ENCODE measurements at places on chromosomes 4 and X.

GRCh38 chr4:139171876-139172691 lies 4.9 kb downstream of the ELF2 start:
- DNase-seq: no peak

- peak; percentile 6 for DNase-seq
Observed at GRCh38 chrX:38754102-38754790, 47.0 kb upstream of the MID1IP1 start.

GRCh38 chr4:24686866-24687692 lies 102.7 kb upstream of the DHX15 start:
- no peak for DNase-seq

DNA sequence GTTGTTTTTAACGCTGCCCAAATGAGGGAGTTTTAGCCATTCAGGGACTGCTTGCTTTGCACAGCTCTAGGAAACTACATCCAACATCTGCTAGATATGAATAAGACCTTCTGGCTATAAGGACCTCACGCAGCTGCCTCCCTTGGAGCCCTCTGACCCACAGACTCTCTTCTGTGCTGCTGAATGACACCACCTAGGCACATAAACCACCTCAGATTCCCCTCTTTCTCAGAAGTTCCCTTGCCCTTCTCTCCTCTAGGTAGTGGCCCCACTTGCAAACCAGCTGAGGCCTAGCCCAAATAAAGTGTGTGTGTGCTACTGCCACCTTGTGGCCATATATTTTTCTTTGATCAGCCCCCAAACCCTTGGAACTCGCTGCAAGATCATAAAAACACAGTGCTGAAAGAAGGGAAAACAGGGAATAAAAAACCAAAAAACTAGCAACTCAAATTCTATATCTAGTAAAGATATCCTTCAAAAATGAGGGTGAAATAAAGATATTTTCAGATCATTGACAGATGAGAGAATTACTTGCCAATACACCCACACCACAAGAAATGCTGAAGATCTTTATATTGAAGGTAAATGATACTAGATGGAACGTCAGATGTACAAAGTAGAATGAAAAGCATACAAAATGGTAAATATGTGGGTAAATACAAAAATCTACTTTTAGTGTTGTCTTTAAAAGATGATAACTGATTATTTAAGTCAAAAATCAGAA lies 265.9 kb downstream of the ADAMTS3 start:
- no peak for DNase-seq

- DNase-seq: no peak
Observed at GRCh38 chr4:52979821-52980590, 117.9 kb downstream of the RASL11B start.

Measured in BJ (cell line).